ENCODE measurements at places on chromosomes 5 and 9. TPM values are rescaled to one million over a fixed set of nuclear protein-coding genes. Genes with fewer than 3 reads are reported as not detected.

GAPT gene
- total RNA-seq, result not detected

HTR4 gene
- not detected for total RNA-seq

DAB2IP gene
- total RNA-seq, result 11.5 TPM

PNPLA7 gene
- total RNA-seq, result 0.75 TPM

IL17B gene
- not detected for total RNA-seq

ZFP37 gene
- total RNA-seq, result 1.6 TPM

UGT3A1 gene
- total RNA-seq, result not detected
